RPMI8226 (cell line): ENCODE measurements at places on chromosomes 2 and 18.

DNA sequence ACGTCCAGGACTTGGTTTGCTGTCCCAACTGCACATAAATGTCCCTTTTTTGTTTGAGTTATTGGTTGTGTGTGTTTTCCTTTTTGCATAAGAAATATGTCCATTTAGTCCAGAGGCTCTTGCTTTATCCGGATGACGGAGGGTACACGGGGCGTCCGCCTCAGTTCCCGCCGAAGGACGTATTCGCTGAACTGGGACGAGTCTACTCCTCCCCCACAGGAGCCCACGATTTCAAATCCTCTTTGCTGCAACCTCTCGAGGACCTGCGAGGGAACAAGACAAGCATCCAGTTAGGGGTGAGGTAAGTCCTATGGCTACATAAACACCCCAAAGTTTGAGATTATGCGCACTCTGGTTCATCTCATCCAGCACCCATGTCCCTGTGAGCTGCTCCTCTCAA lies 92.7 kb downstream of the KCTD1 start:
- DNase-seq = no peak

DNA sequence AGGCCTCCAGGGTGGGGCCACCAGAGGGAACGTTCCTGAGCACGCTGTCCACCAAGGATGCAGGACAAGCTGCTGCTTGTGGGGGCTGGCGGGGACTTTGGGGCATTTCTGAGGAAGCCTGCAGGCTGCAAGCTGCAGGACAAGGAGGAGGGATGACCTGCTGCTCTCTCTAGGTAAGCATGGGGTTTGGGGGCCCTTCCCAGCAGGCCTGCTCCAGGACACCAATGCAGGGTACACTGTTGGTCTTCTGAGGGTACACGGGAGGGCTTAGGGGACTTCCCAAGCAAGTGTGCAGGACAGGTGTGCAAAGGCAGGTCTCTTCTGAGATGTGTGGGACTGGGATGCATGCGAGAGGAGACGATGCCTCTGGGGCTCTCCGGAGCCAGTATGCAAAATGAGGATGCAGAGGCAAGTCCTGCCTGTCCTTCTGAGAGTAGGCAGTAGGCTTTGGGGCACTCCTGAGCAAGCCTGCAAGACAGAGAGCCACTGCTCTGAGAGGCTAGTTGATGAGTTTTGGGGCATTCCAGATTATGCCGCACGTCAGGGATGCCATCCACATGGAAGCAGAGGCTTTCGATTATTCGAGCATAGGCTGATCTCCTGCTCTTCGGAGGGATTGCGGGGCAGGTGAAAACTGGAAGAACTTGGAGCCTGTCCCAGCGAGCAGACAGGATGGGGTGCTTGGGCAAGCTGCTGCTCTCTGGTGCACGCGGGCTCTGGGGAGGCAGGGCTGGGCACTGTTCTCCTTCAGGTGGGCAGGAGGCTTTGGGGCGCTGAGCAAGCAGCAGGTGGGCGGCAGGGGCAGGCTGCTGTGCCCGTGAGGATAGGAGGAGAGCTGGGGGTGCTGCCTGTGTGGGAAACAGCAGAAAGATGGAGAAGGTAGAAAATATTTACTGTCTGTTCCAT lies 44.6 kb downstream of the CNGA3 start:
- no peak for DNase-seq

GRCh38 chr2:170434900-170435621 lies 257.1 kb downstream of the MYO3B start:
- DNase-seq = peak; percentile 7

- DNase-seq = no peak
These were observed at the start of gene RAPGEF4 for GRCh38 chr2:172735582-172736423. Gene RAPGEF4 (plus strand): TSS chr2:172735845. CDS start chr2:172735984, 139 bp downstream.

DNA sequence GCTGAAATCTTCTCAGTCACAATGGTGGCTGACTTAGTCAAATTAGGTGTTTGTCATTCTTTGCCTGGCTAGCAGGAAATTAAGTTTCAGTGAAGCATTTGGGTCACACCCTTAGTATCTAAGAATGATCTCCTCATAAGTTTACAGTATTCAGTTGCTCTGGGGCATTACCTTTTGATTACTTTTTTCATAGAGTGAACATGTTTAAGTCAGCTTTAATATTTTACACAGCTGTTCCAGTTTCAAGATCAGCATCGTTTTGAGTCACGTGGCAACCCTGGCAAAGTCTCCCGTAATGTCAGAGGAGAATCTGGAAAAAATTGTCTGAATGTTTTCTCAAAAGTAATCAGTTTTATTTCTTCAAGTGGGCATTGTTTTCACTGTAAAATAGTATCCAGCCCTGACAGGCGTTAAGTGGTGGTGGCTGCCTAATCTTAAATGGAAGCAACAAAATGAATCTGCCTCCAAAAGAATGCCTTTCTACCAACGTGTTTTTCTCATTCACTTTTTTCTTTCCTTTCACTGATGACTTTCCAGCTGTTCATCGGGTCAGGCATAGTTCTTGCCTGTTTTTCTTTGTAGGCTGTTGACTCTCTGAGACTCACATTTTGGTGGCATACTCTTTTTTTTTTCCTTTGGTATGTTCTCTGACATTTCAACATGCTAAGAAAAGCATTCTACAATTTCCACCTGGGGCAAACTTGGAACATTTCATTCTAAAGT lies 319.6 kb upstream of the TCF4 start:
- no peak for DNase-seq
